ENCODE measurements at places on chromosomes 12 and 14. TPM values are rescaled to one million over a fixed set of nuclear protein-coding genes. Genes with fewer than 3 reads are reported as not detected.

DNA sequence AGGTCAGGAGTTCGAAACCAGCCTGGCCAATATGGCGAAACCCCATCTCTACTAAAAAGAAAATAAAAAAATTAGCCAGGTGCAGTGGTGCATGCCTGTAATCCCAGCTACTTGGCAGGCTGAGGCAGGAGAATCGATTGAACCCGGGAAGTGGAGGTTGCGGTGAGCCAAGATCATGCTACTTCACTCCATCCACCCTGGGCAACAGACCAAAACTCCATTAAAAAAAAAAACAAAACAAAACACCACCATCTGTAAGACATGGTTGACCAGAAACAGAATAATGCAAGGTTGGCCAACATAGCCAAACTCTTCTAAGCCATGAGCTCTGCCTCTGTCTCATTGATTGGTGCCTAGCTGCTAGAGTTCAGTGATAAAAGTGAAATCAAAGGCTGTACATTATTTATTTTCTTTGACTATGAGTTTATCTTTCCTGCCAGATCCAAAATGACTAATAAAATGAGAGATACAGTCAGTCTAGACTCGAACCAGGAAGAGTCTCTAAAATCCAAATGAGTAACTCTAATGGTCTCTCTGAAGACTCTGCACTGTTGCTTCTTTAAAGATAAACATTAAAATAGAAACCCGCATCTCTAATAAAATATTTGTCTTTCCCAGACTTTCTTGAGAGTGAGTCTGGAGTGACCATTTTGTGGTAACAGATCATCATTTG, 404.7 kb downstream of the DAD1 start:
- DNase-seq, result no peak

DNA sequence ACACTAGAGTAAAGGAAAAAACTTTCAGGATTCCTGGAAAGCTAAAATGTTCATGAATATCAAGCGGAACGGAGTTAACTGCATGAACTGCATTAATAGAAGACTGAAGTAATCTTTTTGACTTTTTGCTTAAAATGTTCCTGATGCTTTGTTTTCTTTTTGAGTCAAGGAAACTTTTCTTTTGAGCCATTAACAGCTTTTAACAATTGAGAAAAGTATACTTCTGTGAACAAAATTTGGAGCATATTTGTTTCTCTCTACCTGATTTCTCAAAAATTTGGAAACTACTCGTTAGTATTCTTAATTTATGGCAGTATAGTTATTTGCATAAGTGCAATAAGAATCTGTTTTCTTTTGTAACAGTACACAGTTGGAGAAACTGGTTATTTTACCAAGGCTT, 78.5 kb downstream of the CALM1 start:
- DNase-seq, result no peak

- DNase-seq, result no peak
Observed at GRCh38 chr12:4285070-4285469, 11.5 kb downstream of the CCND2 start.

SLC25A47 gene
- total RNA-seq, result not detected

- peak; percentile 42 for DNase-seq
Observed at GRCh38 chr14:89221109-89221810, 195.8 kb downstream of the FOXN3 start.

DNA sequence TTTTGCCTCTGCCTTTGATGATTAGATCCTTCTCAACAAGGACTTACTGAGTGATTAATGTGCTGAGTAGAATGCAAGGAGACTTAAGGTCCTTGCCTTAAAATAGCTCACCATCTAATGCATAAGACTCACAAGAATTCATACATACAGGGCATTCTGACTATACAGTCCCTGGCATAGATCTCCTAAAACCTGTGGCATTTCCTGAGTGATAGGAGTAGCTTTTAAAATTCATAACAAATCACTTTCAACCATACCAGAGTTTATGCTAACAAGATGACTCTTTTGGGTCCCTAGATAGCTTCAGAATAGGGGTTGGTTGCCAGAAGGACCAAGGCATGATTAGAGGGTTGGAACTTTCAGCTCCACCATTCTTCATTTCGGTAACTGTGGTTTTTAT, 48.8 kb downstream of the STXBP6 start:
- peak; percentile 66 for DNase-seq

LUM gene
- 603 TPM for total RNA-seq

GLIPR1L1 gene
- not detected for total RNA-seq

DNA sequence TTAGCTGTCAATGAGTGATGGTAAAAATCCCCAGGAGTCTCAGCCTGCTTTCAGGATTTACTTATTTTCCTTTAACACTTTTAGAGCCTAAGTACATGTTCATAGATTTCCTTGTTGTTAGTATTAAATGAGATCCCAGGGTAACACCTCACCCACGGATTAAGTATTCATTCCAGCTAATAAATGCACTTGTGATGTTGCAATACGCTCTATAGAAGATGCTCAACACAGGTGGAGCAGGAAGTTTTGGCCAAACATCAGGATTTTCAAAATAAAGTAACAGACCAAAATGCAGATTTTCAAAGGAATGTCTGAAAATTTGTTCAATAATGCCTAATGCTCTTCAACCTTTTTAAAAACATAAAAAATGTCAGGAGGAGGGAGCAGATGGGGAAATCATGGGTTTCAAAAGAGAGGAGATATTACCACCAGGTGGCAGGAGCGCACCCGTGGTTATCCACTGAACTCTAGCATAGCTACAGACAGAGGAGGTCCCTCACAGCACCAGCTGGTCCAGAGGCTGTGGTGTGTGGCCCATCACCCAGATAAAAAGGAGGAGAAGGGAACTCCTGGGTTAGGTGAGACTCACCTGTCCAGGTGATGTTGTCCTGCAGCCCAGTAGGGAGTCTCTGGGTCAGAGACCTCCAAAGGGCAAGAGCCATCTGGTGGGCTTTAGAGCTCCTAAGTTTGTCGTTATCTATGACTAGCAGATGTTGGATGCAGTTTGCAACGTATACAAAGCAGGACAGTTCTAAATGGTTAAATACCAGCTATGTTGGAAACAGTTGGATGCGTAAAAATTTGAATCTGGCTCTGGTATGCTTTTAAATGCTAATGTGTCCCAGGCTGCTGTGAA, 1158.4 kb upstream of the TMEM132C start:
- peak; percentile 49 for DNase-seq

MUCL1 gene
- not detected for total RNA-seq

DNA sequence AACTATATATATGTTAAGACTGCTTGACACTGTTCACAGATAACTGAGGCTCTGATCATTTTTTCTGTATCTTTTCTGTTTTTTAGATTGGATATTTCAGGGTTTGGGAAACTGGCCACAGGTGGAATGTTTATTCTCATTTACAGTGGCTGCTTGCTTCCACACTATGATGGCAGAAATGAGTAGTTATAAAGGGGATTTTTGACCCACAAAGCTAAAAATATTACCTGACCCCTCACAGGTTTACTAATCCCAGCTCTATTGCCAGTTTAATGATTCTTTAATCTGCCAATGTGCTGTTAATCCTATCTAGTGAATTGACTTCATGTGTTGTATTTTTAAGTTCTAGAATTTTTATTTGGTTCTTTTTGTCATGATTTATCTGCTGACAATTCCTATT, 29.6 kb downstream of the ACADS start:
- DNase-seq, result no peak

- DNase-seq, result no peak
Observed at GRCh38 chr14:43872752-43873655, 634.1 kb downstream of the FSCB start.

- DNase-seq, result no peak
Observed at GRCh38 chr12:54147606-54148005, 41.2 kb downstream of the SMUG1 start.

DNA sequence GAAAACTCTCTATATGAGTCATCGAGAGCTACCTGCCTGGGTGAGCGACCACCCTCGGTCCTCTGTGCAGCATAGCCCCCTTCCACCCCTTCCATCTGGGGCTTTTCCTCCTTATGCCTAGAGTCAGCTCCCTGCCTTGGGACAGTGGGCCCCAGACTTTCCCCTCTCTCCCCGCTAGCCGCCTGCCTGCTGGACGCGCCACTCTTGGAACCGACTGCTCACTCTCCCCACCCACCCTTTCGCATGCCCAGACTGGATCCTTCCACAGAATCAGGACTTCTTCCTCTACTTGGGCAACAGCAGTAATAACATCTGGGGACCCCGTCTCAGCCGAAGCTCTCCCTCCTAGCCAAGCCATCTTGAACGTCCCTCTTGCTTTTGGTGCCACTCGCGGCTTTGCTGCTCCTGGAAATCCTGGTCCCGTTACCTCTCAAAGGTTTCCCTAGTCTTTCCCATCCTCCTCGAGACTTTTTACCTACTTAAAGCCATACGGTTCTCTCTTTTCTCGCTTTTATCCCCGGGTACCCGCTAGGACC, 671 bp downstream of the ESYT1 start:
- DNase-seq, result peak; percentile 26

DTX3 gene
- 19.0 TPM for total RNA-seq

DNA sequence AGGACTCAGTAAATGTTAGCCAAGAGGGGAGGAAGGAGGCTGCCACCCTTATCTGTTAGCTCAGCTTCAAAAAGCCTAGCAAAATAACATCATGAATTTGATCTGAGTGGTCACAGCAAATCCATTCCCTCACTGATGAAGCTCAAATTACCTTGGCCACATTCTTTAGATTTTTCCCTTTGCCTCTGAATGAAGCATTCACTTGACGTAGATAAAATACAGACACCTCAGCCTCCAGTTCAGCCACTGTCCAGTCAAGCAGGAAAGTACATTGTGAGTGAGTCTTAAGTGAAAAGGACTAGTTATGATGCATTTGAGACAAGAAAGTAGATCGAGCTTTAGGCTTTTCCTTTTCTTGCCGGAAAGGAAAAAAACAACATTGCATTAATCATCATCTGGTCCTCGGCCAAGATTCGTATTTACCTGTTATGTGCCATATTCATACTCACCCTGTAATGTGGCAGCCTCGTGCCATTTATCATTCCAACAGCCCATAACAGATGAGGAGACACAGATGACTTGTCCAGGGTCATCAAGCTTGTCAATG, 146.5 kb downstream of the ETV6 start:
- DNase-seq, result peak; percentile 45

DNA sequence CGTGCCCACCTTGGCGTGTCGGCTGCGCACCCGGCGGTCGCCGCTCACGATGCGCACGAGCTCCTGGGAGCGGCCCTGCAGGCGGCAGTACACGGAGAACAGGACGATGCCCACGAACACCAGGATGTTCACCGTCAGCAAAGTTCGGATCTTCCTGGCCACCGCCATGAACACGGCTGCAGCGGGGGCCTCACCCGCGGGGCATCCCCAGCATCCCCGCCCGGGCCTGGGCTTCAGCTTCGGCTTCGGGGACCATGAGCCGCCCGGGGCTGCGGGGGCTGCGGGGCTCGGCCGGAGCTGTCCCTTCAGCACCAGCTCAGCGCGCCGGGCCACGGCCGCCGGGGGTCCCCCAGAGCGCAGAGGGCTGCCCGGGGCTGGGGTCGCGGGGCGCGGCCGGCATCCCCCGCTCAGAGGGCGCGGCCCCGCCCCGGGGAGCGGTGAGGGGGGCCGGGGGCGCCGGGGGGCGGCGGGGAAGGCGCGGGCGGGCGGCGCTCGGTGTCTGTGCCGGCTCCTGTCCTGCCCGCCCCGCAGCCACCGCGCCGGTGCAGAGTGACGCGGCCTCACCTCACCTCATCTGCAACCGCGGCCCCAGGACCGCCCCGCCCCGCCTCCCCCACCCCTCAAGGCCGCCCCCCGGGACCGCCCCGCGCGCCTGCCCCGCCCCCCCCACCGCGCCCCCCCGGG, at the start of gene GALNT9:
Gene GALNT9 (minus strand): TSS at position 554 of the 684 bp plus-strand sequence. CDS start 386 bp downstream, at position 168.
- no peak for DNase-seq

DNA sequence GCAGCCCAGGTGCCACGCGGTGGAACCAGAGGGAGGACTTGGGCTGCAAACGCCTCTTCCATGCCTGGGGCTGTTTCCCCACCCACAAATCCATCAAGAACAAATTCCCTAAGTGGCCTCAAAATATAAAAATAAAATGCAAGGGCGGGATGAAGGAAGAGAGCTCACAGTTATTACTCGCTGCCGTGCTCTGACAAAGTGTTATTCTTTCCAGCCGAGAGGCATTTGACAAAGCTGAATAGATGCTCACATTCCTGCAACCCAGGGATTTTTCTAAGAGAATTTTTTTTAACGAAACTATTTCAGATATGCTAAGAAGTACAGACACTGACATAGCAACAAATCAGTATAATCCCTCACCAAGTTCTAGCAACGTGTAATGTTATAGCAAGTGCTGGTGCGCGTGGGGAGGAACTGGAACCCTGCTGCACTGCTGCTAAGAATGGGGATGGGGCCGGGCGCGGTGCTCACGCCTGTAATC, 70.7 kb downstream of the SCARB1 start:
- DNase-seq, result no peak

HOXC9 gene
- 7.4 TPM for total RNA-seq

- DNase-seq, result no peak
Observed at GRCh38 chr14:64844272-64844671, 35.4 kb downstream of the SPTB start.

- no peak for DNase-seq
Observed at GRCh38 chr14:24428628-24429394, 657 bp downstream of the CBLN3 start.

- no peak for DNase-seq
Observed at GRCh38 chr12:42282294-42282693, 43.6 kb downstream of the ZCRB1 start.

ARHGEF25 gene
- 28.0 TPM for total RNA-seq

DNA sequence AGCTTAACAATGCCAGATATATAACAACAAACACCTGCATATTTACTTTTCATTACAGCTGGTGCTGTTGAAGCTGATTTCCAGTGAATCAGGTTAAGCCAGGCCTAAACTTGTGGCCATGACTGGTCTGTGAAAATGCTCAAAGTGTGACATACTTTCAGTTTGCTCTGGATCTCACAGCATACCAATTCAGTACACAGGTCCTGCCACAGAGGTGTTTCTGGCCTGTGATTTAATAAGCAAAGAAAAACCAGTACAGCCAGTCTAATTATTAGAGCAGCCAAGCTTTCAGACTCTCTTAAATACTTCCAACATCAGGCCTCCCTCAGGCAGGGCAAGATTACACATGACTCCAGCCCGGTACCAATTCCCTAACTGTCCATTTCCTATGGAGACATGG, 27.4 kb upstream of the TMCC3 start:
- DNase-seq, result no peak

DNA sequence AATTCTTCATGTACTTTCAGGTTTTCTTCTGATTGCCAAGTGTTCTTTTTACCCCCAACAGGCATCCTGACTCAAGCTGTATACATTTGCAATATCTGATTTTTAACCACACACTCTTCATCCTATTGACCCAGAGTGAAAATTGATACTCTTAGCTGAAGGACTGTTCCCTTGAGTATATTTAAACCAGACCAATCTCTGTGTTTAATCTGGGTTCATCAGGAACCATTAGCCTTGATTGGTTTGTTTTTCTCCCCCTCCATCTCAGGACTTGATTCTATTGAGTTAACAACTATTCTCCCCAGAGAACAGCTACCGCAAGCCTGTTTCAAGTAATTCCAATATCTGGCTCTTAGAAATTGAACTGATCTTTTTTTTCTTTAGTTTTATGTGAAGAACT, 222.3 kb upstream of the NOVA1 start:
- peak; percentile 22 for DNase-seq

DNA sequence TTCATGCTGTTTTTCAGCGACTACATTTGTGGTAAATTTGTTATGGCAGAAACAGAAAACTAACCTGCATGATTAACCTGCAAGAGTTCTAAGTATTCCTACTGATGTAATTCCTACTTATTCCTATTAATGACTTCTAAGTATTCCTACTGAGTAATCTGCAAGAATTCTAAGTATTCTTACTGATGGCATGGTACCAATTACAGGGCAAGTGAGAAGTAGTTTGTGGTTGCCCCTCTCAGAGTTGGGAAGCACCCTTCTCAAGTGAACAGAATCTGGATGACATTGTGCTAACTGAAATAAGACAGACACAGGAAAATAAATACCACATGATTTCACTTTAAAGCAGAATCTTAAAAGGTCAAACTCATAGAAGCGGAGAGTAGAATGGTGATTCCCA, 100.9 kb upstream of the CPNE8 start:
- no peak for DNase-seq
